ENCODE measurements at places on chromosomes 5 and 9. TPM values are rescaled to one million over a fixed set of nuclear protein-coding genes. Genes with fewer than 3 reads are reported as not detected.

DNA sequence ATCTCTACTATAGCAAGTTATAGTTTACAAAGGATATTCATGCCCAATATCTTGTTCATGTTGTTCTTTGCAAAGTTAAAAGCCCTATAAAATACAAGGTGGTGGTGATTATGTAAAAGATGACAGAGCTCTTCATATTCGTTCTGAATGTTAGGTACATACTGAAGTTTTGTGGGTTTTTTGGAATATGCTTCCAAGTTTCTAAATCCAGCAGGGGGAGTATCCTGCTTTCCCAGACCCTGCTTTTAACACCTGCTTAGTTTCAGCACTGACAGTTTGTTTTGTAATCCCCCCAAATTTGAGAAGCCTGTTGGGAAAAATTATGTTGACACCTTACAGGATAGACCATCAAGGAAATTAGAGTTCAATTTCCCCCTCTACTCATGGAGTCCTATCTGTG is 438.3 kb downstream of the SH3GL2 start:
- no peaks in the 10 kb centered on the region for H3K4me1 ChIP-seq
- H3K27me3 ChIP-seq: no peaks in the 10 kb centered on the region
- no peak overlapping the region for H3K27ac ChIP-seq
- DNase-seq: no peak
- no peaks in the 10 kb centered on the region for H3K36me3 ChIP-seq

DNA sequence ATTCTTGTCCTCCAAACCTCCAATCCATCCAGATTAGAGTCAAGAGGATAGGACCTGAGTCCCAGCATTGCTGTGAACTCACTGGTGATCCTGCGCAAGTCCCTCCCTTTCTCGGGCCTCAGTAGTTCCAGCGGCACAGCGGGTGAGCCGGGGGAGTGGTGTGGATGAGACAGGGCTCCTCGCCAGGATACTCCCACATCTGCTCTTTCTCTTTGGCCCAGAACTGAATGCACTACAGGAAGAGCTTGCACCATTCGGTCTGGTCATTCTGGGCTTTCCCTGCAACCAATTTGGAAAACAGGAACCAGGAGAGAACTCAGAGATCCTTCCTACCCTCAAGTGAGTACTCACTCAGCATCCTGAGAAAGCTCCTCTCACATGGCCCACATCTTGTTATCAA is 6.3 kb downstream of the GPX3 start:
- peak overlapping the region; percentile 93 for H3K27ac ChIP-seq
- H3K36me3 ChIP-seq: peaks cover 91% of the 10 kb centered on the region
- H3K27me3 ChIP-seq: no peaks in the 10 kb centered on the region
- peak overlapping the region; percentile 89 for H3K4me3 ChIP-seq

DNA sequence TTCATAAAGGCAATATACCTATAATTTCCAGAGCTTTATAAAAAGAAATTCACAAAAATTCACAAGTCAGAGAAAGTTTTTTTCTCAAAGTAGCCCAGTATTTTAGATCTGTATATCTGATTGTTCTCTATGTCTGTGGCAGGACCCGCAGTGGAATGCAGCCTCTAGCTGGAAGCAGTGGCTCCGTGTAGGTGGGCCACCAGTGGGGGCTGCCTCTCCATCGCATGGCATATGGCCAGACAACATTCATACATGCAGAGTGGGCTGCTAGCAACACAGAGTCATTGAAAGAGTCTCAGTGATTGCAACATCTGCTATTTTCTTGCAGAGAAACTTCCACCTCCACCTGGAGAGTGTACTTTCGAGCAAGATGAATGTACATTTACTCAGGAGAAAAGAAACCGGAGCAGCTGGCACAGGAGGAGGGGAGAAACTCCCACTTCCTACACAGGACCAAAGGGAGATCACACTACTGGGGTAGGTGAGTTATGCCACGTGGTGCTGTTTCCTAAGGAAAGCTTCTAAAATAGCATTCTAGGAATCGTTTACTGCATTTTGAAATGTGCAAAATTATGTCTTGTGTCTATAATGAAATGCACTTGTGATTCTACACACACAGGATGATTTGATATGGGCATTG is 88.5 kb upstream of the SMC5 start:
- peaks cover 21% of the 10 kb centered on the region for H3K36me3 ChIP-seq
- no peaks in the 10 kb centered on the region for H3K27me3 ChIP-seq
- no peaks in the 10 kb centered on the region for H3K4me1 ChIP-seq
- DNase-seq: no peak
- H3K27ac ChIP-seq: no peak overlapping the region

DNA sequence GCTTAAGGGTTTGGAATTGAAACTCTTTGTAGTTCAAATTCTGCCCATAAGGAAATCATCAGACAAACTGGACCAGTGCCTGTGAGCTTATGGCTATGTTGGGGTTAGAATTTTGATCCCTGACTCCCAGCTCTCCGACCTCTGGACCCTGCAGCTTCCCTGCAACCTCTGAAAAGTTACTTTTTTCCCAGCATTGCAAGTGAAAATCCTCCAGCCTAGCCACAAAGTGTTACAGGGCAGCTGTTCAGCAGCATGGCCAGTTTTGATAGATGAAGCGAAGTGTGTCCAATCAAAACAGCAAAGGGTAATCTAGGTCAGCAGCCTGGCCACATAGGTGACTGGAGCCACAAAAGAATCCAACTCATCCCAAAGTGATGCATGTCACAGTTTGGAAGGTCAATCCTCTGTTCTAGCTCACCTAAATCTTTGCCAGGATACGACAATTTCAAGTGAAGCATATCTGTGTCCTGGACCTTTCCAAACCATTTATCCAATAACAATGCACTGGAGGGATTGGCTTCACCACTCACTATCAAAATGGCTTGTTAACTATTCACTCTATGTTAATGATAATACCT is 4.7 kb upstream of the CPEB4 start:
- H3K4me3 ChIP-seq: no peak overlapping the region
- DNase-seq: no peak
- H3K27ac ChIP-seq: no peak overlapping the region
- H3K36me3 ChIP-seq: no peaks in the 10 kb centered on the region

DNA sequence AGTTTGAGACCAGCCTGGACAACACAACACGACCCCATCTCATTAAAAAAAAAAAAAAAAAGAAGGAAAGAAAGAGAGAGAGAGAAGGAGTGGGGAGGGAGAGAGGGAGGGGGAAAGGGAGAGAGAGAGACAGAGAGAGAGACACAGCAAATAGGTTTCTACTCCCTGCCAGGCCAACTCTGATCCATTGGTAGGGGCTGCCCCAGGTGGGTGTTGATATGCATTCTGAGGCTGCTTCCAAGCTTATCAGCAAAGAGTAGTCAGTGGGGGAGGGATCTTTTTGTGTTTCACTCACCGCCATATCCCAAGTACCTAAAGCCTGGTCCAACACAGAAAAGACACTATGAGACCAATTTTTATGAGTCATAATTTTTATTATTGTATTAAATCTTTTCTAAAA is 57.0 kb upstream of the SAP30L start:
- H3K4me3 ChIP-seq: no peak overlapping the region
- H3K27me3 ChIP-seq: no peaks in the 10 kb centered on the region
- no peak for DNase-seq
- H3K4me1 ChIP-seq: no peaks in the 10 kb centered on the region
- H3K36me3 ChIP-seq: peaks cover 32% of the 10 kb centered on the region
- H3K27ac ChIP-seq: no peak overlapping the region

PCDHGB5 gene
- total RNA-seq: 9.1 TPM

MLANA gene
- total RNA-seq: not detected

ERAP2 gene
- 32.1 TPM for total RNA-seq

Measured in lower lobe of right lung (tissue), 2 donors.